NCI-H524 (cell line): ENCODE measurements at places on chromosomes 13 and 19.

DNA sequence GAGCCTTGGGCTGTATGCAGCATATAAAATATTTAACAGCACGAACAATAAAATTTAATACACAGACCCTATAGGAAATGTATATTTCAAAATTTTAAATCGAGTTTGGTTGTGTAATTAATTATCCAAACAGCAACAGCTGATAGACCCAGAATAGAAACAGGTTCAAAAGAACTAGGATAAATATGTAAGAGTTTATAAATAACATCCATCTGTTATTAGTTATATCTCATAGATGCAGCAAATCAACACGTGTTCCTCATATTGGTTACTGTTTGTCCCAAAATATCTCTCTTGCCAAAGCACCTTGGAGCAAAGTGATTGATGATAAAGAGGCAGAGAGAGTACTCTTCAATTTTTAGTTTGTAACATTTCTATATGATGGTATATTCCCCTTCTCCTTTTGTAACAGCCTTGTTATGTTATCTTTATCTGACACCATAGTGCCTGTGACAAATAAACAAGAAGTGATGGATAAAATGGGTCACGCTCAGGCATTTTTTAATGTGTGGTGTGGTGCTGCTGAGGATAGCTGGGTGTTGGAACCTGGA is 260.6 kb upstream of the NBEA start:
- no peak for DNase-seq

DNA sequence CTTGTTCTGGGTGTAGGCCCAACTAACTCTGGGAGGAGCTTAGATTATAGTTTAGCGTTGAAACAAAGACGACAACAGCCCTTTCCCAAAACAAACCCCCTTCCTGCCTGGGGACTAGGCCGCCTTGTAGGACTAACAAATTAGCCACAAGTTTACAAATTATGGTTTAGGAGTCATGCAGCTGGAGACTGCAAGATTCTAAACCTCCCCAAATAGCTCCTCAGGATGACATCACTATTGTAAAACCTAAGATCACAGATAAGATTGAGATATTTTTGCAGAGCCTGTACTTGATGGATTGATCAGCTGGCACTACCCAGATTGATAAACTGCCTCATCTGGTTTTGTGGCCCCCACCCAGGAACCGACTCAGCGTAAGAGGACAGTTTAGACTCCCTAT is 2.3 kb upstream of the SLC25A15 start:
- DNase-seq = no peak

GRCh38 chr13:109785141-109785891 is 1.1 kb downstream of the IRS2 start:
- peak; percentile 32 for DNase-seq

- no peak for DNase-seq
Observed at GRCh38 chr19:17528610-17529009, 17.2 kb downstream of the PGLS start.

GRCh38 chr13:38090913-38091312 is 221.3 kb upstream of the TRPC4 start:
- DNase-seq = peak; percentile 14

DNA sequence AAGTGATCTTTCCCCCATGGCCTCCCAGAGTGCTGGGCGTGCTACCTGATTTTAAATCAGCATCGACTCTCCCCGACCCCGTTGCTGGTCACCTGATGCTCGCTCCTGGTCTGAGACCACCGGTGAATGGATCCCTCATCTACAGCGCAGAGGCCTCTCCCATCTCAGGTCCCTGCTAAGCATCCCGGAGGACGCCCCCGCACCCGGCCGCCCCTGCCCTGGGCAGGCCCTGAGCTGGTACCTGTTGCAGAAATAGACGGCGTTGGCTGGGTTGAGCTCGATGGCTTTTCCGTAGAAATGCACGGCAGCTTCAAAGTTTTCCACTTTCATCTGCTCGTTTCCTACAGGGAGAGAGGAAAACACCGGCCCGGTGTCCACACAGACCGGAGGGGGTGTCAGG is 18.1 kb downstream of the SGTA start:
- no peak for DNase-seq

- no peak for DNase-seq
Observed at GRCh38 chr13:43861863-43862262, 17.7 kb downstream of the CCDC122 start.

GRCh38 chr19:28981994-28982393 is 231.0 kb downstream of the UQCRFS1 start:
- no peak for DNase-seq

GRCh38 chr13:73341748-73342147 is 282.9 kb downstream of the KLF5 start:
- DNase-seq = no peak

GRCh38 chr19:41994521-41994971 is 516 bp upstream of the ATP1A3 start:
- DNase-seq = peak; percentile 65

GRCh38 chr19:8224394-8225145 is 15.4 kb downstream of the CERS4 start:
- DNase-seq = no peak
